ENCODE measurements at places on chromosomes 7 and 10.
A peak's percentile ranks its signal among the peaks of the same experiment; 100 is the strongest.

DNA sequence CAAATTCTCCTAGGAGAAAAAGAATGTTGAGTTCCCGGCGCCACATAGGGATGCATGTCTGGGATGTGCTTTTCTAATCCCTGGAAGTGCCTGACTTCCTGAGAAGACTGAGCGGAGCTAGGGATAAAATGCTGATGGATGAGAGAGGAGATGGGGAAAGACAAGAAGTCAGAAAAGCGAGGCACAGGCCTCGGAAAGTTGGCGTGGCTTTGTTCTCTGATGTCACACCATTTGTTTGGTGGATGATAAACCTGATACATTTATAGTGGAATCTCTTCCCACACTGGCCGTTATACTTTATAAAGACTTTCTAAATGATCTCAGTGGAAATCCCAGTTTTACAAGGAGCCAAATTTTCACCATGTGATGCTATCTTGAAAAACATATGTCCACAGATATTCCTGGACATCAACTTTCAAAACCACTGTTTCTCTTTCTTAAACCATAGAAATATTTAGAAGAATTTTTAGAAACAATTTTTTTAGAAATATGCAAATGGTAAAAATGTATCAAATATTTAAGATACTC is 188.8 kb upstream of the SVIL start:
- no peak for DNase-seq

- peak; percentile 43 for DNase-seq
Measured at GRCh38 chr10:109019001-109019424, 904.3 kb downstream of the XPNPEP1 start.

GRCh38 chr10:46250898-46251856 is 35.6 kb upstream of the ANTXRL start:
- no peak for DNase-seq

DNA sequence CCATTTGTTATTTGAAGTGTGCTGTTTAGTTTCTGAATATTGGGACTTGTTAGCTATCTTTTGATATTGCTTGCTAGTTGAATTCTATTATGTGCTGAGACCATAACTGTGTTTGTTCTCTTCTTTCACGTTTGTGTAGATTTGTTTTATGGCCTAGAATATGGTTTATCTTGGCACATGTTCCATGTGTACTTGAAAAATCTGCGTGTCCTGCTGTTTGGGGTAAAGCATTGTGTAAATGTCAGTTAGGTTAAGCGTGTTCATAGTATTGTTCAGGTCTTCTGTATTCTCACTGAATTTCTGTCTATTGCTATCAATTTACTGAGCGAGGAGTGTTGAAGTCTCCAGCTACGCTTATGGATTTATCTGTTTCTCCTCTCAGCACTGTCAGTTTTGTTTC is 19.4 kb downstream of the MMP21 start:
- DNase-seq = no peak

GRCh38 chr10:62543571-62544355 is 169.6 kb downstream of the ZNF365 start:
- DNase-seq = no peak

DNA sequence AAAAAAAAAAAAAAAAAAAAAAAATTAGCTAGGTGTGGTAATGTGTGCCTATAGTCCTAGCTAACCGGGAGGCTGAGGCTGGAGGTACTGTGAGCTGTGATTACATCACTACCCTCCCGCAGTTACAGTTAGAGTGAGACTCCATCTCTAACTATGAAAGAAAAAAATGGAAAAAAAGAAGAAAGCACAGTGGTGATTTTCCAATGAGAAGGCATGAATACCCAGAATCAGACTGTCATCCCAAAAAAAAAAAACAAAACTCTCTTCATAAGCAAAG is 269.9 kb upstream of the MKLN1 start:
- DNase-seq = peak; percentile 60

DNA sequence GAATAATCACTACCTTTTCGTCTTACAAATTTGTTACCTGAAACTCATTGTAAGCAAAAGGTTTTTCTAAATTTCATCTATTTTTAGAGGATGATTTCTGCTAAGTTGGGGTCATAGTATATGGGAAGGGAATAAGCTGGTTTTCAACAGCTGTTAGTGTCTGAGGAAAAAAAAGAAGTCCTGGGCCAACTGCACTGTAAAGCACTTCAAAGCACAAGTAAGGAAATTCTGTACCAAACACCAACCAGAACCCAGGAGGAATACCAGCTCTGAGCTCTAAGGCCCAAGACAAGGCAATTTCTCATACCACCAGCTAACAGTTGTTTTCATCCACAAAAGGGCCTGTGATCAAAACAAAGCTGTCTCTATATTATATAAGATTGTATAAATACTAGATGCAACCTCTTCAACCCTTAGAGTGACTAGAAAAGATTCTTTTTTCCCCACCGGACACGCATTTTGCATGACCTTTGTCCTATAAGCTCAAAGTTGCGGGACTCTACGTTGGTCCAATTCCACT is 6.1 kb upstream of the MEOX2 start:
- DNase-seq = no peak

DNA sequence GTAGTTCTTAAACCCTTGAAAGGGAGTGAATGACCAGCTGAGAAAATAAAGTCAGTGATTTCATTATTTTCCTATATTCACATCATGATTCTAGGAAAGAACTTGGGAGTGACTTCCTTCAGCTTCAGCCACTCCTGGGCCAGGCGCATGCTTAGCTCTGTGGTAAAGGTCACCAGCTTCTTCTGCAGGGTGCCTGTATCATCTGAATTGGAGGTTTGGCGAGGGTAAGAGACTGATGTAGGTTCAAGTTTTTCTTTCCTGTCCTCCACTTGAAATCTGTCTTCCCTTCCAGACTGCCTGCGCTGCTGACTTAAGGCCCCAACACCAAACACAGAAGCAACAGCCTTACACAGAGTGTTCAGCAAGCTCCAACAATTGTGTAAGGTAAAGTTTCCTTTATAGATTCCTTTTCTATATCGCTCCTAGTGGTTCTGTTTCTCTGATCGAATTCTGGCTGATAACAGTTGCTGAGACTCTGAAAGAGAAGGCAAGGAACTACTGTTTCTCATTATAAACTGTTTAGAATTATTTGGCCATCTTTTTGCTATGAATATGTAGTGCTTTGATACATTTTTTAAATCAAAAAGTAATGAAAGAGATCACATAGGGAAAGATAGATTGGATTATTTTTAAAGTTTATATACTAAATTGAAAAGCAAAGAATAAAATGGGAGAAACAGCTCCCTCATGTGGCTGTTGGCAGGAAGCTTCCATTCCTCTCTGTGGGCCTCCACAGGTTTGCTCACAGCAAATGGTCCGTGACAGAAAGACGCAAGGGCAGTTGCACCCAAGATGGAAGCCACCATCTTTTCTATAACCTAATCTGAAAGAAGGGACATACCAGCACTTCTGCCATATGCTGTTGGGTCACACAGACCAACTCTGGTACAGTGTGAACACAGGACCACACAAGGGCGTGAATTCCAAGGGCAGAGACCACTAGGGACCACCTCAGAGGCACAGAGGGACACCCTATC is 14.0 kb downstream of the GATAD1 start:
- DNase-seq = peak; percentile 85

DNA sequence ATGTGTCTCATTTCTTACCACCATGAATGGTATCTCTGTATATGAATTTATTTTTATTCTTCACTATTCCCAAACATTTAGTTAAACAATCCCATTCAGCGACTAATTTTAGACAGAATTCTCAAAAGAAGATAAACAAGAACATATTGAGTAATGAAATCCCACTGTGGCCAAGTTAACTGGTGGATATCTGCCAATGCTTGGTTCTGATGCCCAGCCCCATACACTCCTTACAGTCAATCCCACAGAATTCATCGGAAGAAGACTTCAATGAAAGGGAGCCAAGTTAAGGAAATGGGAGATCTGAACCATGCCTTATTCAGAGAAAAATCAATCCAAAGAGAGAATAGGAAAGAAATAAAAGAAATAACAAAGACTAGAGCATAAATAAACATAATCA is 518.0 kb downstream of the XPNPEP1 start:
- no peak for DNase-seq

GRCh38 chr10:76034353-76035205 is 603.2 kb downstream of the LRMDA start:
- DNase-seq = no peak

DNA sequence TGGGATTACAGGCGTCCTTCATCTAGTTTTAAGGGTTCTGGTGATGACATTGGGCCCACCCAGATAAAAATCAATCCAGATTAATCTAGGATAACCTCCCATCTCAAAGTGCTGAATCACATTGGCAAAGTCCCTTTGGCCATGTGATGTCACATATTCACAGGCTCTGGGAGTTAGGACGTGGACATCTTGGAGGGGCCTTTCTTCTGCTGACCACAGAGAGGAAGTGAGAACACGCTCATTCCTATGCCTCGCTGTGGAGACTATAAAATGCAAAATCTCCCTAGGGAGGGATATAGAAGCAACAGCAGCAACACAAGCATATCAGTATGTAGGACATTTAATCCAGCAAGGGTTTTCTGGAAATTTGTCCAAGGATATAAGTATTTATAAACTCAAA is 266.0 kb upstream of the PITRM1 start:
- no peak for DNase-seq

- DNase-seq = peak; percentile 31
Measured at GRCh38 chr10:23413629-23414089, 25.2 kb upstream of the OTUD1 start.

DNA sequence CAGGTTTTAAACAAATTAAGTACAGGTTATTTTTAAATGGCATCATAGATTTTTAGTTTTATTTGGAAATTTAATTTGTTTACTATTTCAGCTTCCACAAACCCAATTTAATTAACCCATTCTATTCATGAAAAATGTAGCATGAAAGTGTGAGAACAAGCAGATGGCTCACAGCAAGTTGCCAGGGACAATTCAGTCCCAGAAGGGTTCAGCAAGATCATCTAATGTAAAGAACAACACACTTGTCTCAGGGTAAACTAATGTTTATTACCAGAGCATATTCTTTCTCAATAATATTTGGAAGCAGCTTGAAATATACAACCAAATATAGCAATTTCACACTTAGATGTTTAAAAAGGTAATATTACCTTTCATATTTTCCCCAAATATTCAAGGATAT is 166.9 kb upstream of the SLC13A1 start:
- no peak for DNase-seq
